ENCODE measurements at places on chromosomes 12 and 14.

DNA sequence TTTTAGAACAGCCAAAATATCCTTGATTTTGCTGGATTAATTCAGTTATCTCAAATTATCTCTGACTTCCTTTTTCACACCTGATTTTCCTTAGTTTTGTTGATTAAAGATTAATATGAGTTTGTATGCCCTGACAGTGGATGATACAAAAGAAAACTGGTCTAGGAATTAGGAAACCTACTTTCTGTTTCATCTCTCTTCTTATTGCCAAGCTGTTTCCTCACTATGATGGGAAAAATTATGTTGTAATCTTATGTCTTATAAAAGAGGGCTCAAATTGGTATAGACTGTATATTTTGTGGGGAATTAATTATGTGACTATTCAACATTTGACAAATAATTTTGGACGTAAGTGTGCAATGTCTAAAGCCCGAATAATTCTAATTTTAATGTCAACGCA lies 271.6 kb downstream of the FBXL14 start:
- no peak for DNase-seq

DNA sequence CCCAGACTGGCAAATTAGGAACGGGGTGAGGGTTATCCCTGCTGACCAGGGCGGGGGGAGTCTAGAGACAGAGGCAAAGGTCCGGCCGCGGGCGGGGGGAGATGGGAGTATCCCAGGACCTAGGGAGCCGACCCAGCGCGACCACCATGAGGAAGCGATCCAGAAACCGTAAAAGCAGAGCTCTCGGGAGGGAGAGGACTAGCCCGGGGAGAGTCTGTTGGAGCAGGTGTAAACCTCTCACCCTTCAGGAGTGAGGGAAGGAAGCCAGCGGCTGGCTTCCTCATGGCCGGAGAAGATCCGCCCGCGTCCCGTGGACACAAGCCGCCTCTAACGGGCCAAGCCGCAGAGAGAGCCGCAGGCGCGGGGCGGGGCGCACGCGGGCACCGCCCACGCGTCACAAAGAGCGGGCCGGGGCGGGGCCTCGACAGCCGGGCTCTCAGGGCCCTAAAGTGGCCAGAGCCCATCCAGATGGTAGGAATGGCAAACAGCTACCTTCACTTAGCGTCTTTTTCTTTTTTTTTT lies at the start of gene ACRBP:
Gene ACRBP (minus strand): TSS at position 350 of the 522 bp plus-strand sequence. CDS start 66 bp downstream, at position 284.
- peak; percentile 44 for DNase-seq

DNA sequence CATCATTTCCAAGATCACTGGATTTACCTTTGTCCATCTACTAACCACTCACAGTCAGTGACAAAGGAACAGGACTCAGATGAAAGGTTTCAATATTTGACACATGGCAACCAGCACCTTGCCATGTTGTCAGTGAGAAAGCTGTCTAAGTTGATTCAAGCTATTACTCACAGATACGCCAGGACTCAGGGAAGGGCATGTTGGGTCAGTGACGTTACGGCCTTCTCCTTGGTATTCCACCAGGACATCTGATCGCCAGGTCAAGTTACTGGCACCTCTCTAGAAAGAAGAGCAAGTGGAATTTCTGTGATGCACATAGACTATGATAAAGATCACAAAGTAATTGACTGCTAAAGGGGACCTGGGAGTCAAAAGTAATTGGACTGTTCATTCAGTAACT lies 36.4 kb downstream of the GNS start:
- no peak for DNase-seq

DNA sequence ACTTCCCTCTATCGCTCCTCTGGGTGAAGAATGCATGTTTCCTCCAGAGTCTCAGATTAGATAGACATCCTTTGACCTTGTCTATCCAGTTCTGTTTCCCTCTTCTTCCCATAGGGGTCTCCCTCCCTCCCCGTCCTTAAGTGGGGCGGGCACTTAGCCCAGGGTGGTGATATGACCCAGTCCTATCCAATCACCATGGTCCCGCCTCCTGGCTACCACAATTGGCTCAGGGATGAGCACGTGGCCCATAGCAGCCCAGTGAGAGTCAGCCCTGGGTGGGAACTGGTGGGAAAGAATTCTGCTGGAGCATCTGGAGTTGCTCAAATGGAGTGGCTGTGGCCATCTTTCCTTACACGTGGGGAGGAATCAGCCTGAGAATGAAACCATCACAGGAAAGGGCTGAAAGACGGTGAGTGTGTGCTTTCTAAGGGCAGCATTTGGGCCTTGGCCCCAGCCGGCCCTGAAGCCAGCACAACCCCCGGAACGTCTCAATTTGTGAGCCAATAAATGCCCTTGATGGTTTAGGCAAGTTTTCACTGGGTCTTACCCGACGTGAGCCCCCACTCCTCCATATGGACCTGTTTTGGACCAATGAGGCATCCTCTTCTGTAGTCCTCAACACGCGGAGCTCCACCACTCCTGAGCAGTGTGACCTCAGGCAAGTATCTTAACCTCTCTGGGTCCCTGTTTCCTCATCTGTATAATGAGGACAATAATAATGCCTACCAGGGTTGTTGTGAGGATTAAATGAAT lies 14.4 kb upstream of the MLXIP start:
- DNase-seq, result peak; percentile 44

DNA sequence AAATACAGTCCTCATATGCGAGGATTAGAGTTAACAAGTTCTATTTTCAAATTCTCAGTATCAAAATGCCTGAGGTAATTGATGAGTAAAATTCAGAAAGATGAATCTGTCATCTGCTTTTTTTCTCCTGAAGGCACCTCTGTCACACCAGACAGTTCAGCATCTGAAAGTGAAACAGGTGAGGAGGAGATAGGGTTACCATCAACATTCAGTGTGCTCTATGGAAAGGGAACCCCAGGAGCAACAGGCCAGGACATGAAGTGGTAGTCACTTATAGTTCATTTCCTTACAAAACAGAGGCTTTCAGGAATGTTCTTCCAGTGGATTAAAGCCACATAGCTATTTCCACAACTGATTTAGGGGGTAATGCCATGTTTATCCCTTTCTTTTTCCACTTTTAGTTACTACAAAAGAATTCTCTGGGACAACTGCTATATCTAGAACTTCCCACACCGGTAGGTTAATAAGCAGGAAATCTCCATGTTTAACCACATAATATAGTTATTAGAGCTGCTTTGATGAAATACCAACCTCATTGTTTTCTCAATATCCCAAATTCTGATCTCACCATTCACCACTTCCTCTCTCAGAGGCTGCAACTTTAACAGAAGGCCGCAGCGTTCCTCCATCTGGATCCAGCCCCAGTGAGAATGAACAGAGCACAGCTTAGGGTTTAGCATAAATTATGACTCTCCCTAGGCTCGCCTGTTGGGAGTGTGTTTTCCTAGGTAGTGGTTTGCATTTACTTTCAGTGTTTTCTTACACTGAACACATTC lies 177.0 kb upstream of the CNTN1 start:
- no peak for DNase-seq

DNA sequence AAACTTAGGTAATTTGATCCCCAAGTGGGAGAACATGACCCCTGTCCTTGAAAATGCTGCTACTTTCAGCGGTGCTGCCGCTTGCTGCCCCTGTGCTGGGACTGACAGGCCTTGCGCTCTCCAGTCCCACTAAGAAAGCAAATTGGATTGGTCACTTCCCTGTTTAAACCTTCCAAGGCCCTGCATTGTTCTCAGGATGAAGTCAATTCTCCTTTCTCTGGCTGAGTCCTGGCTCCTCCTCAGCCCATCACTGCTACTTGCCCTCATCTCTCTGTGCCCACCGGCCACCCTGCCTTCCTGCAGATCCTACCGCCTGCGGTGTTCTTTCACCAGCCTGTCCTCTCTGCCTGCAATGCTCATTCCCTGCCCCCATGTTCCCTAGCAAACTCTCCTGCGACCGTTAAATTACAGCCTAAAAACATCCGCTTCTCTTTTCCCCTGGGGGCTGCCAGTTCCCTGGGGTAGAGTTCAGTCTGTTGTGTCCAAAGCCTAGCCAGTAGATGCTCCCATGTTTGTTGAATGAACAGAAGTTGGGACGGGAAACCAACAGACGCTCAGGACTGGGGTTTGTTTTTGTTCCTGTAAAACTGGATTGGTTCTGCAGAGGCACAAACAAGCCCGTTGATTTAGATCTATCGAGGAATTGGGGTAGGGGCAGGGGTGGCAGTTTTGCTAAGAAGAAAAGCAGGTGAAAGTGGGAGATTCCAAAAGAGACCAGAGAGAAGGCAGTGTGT lies 127.3 kb upstream of the HIF1A start:
- DNase-seq, result no peak

DNA sequence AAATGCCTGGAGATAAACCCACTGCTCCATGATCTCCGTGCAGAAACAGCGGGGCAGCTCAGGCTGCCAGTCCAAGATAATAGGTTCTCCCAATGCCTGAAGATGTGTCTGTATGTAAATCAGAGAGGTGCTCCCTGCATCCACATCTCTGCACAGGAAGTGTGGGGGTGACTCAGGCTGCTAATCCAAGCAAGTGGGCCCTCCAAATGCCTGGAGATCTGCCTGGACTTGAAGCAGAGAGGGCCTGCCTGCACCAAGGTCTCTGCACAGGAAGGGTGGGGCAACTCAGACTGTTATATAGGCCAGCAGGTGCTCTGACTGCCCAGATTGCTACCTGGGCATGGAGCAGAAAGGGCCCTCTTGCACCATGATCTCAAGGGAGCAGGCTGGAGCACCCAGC lies 504.7 kb downstream of the LRFN5 start:
- DNase-seq, result no peak

GRCh38 chr12:32398181-32398580 lies 1.2 kb upstream of the FGD4 start:
- no peak for DNase-seq

- no peak for DNase-seq
These were observed 47.9 kb upstream of the NTF3 start for GRCh38 chr12:5384015-5384414.

- DNase-seq, result no peak
These were observed 3.0 kb downstream of the SMCO3 start for GRCh38 chr12:14810953-14811483.

GRCh38 chr12:95739561-95740313 lies 50.8 kb downstream of the NTN4 start:
- DNase-seq, result no peak

DNA sequence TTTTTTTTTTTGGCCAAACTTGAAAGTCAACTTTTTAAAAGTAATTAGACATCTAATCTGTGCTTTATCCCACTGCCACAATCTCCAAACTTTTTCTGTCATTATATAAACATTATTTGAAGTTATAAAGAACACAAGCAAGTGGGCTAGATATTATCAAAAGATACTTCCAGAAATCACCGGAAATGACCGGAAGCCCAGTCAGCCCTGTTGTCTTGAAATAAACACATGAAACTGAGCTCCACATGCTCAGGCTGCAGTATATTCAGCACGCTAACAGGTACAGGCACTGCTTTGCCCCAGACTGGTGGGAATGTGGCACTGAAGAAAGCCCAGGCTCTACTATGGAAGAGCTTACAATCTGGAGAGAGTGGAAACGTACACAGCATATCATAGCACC lies 158.9 kb upstream of the PLEKHG7 start:
- no peak for DNase-seq
